ENCODE measurements at places on chromosomes 7 and 10.

DNA sequence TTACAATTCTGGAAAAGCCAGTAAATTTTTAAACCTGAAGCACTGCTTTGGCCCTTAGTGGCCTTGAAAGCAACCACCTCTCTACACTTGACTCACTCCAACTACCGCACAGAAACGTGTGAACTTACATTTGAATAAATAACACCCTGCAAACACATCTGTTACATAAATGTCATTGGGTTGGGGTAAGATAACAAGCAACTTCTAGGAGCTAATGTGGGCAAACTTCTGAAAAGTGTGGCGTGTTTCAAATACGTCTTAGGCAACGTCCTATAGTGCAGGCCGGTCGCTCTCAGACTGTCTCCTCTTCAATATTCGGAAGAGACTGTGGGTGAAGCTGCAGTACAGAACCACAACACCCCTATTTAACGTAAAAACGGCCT, 474 bp downstream of the ORC5 start:
- no peak for DNase-seq

DNA sequence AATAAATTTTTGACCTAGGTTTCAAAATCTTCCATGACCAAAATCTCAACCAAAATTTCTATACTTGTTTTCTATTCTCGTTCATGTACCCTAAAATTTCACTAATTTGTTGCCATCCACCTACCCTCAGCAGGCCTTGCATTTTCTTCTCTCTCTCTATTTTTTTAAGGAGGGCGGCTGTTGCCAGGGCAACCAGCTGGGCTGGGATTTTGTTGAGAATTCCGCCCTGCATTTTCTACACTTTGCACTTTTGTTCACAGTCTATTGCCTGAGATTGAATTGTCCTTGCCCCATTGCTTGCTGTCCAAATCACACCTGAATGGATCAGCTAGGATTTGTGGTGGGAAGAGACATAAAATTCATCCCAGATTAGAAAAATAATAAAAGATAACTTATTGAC, 657.5 kb upstream of the NRP1 start:
- no peak for DNase-seq

GRCh38 chr10:58754469-58755339, 242.0 kb downstream of the BICC1 start:
- DNase-seq = no peak

GRCh38 chr7:100198266-100198665, 20.5 kb downstream of the STAG3 start:
- no peak for DNase-seq

DNA sequence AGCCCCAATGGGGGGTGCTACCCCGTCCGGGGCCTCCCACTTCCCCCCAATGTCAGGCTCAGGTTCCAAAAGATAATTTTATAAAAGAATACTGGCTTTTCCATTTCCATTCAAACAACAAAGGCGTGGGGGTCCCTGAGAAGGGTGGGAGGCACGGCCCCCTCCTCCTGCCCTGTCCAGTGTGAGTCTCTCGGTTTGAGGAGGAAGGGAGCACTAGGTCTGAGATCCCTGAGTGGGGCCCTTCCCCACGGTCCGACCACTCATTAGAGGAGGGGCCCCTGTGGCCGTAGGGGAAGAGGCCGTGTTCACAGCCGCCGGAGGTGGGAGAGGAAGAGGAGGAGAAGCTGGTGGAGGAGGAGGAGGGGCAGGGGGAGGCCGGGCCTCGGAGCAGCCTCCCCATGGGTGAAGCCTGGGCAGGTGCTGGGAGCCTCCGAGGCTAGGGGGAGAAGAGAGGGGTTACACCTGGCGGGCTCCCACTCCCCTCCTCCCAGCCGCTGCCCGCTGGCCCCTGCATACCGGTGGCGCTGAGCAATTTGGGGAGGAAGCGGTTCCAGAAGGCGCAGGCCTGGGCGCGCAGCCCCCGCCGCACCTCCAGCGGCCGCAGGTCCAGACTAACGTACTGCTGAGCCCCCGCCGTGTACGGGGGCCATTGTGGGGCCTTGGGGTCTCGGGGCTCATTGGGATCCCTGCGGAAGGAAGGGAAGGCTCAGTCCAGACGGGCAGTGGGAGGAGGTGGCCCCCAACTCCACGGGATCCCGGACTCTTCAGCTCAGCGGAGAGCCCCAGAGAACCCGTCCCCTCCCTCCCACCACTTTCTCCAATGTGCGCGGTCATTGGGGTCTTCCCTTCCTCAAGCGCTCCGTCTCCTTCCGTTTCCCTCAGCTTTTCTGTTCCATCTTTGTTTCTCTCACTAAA, 1.4 kb upstream of the UFSP1 start:
- no peak for DNase-seq

DNA sequence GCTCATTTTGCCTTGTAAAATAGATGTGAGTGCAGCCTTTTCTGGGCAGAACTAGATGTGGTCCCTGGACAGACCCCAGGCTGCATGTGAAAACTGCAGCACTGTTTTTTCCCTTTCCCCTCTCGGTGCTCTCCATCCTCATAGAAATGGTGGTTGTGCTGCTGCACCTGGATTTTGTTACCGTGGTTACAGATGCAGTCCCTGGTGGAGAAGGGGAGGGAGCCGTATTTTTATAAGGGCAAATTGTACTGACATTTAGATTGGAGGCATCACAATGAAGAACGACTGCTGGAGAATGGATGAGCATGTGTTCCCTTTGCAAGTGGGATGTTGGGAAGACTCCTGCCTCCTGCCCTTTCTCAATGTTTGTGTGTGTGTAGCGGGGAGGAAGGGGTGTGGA, 469.9 kb downstream of the CCSER2 start:
- DNase-seq = no peak

GRCh38 chr7:930975-931758, 23.3 kb downstream of the ADAP1 start:
- no peak for DNase-seq

GRCh38 chr10:8498881-8499280, 444.4 kb downstream of the GATA3 start:
- DNase-seq = no peak

- DNase-seq = no peak
These were observed 5.7 kb downstream of the TNS3 start for GRCh38 chr7:47576031-47576865.

DNA sequence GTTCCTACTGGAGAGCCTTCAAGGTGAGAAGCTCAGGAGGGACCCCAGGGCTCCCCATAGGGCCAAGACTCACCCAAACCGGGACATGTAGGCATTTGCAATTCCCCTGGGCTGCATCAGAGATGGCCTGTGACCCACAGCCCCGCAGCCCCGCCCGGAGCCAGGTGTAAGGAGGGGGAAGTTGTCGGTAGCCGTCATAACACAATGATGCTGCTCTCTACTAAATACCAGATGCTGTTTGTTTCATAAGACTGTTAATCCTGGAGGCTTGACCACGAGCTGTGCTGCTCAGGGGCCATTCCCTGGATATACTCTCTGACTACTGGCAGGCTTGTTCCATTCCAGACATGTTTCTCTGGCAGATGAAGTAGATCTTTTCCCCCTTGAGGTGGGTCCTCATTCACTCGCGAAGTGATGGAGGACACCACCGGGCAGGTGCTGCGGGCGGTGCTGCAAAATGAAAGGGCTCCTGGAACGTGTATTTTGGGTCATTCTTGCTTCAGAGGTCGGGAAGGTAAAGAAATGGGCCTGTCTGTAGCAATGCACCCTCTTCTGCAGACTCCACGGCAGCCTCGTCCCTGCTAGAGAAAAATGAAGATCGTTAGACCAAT, 61.1 kb downstream of the MKI67 start:
- DNase-seq = no peak

DNA sequence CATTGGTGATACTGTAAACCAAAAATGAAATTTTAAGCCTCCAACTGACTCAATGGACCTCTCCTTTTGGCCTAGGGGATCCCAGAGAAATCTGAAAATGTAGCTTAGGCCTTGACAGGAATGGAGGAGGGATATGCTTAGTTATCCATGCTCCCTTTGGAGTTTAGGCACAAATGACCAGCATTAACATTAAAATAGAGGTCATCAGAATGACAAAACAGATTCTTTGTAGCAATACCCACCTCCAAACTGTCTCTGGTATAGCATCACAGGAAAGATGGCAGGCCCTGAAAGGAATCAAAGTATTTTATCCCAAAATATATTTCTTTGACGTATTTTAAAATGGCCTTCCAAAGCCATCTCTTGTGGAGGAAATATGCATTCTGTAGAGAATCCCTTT, 39.1 kb upstream of the LRRN3 start:
- DNase-seq = no peak

DNA sequence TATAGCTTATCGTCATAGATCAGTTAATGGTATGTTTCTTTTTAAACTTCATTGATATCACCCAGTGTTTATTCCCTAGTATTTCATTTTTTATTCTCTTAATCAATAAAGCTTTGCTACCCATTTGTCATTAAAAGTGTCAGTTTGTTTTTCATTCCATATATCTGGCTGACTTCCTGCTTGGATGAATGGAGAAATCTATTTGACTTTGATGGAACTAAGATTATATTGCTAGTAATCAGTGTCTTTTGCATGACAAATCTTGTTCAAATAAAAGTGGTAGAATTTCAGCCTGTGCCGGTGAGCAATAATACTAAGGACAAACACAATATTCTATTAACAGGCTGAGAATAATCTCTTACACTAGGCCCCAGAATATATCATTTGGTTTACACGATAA, 203.3 kb downstream of the SEC23IP start:
- no peak for DNase-seq

DNA sequence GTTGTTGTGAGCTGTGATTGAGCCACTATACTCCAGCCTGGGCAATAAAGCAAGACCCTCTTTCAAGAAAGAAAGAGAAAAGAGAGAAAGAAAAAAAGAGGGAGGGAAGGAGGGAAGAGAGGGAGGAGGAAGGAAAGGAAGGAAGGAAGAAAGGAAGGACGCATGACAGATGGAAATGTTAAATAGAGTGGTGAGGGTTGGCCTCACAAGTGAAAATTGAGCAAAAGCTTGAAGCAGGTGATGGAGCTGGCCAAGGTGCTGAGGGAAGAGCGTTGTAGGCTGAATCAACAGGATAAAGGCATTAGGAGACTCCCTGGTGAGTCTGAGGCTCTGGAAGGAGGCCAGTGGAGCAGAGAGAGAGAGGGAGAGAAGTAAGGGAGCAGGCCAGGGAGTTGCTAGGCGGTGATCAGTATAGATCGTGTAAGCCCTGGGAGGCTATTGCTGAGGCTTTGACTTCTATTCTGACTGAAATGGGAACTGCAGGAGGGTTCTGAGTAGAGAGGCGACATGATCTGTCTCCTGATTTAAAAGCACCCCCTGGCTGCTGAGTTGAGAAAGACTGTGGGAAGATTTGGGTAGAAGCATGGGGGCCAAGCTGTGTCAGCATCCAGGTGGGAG, 26.5 kb upstream of the TMEM248 start:
- DNase-seq = no peak

DNA sequence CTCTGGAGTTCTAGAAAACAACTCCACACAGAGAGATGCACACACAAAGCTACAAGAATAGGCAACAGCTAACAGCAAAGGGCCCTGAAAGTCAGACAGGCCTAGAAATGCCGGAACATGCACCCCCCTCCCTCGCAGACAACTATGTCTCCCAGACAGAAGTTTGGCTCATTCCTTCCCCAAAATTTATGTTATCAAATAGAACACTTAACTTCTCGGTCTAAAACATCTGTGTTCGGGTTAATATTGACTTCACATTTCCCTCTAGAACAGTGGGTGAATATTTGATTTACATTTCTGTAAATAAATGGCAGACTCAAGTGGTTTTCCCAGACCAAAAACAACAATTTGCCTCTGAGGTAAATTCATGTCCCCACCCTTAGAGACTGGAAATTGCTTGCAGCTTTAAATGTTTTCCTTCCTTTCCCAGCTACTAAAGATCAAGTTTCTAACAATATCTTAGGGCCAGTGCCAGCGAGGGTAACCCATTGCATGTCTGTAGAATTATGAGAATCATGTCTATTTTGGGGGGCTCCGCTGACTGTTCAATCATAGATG, 92.5 kb upstream of the INHBA start:
- DNase-seq = no peak

- DNase-seq = no peak
These were observed at the start of gene MCMBP for GRCh38 chr10:119872610-119872859. TSS of gene MCMBP (minus strand) at chr10:119872843. CDS start at chr10:119872584, 259 bp downstream.

DNA sequence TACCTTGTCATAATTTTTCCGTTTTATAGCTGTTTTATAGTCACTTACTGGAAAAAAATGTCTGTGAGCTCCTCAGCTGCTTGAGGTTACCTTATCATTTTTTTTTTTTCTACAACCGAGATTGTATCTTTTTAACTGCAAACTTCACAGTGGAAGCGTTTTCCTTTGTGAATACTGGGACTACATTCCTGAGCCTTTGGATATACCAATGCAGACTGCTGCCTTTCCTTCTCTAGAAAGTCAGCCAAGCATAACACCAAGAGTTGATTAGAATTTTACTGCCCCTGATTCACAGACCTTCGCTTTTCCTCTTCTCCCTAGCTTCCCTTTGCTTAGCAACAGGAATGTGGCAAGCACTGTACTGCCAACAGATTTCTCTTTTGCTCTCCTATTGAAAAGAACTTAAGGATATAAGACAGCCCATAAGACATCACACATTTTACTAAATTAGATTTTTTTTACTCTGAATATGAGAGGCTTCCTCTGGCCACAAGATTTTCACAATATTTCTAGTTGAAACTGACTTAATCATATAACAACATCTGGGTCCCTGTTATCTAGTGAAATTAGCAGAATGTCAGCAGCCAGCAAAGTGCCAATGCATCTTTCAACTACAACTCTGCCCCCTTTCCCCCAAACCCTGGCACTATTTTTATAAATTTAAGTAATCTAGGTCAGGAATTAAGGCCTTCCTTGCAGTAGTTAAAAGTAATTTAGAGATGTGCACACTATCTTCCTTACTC, 170.6 kb downstream of the PRKG1 start:
- DNase-seq = no peak

- no peak for DNase-seq
These were observed 174.2 kb downstream of the PTN start for GRCh38 chr7:137169282-137169698.
